ENCODE measurements at places on chromosomes 1 and 21. TPM values are rescaled to one million over a fixed set of nuclear protein-coding genes. Genes with fewer than 3 reads are reported as not detected.

- H3K27ac ChIP-seq, result peak overlapping the region; percentile 35
- H3K4me1 ChIP-seq, result peaks cover 26% of the 10 kb centered on the region
- no peaks in the 10 kb centered on the region for H3K36me3 ChIP-seq
- DNase-seq, result peak; percentile 25
Observed at GRCh38 chr1:205229399-205229871, 1.7 kb downstream of the TMCC2 start.

- H3K27me3 ChIP-seq, result no peaks in the 10 kb centered on the region
- no peak for DNase-seq
- no peak overlapping the region for H3K4me3 ChIP-seq
- no peak overlapping the region for H3K27ac ChIP-seq
Observed at GRCh38 chr1:165411396-165411795, 33.5 kb downstream of the RXRG start.

GRCh38 chr1:221511797-221512196, 230.1 kb downstream of the DUSP10 start:
- no peaks in the 10 kb centered on the region for H3K36me3 ChIP-seq
- H3K4me1 ChIP-seq, result no peaks in the 10 kb centered on the region
- no peaks in the 10 kb centered on the region for H3K27me3 ChIP-seq
- no peak overlapping the region for H3K4me3 ChIP-seq
- DNase-seq, result no peak
- no peak overlapping the region for H3K27ac ChIP-seq

Gene TMPRSS2
- total RNA-seq, result not detected

Gene KRTAP19-3
- total RNA-seq, result not detected

Gene PLPPR5
- total RNA-seq, result not detected

DNA sequence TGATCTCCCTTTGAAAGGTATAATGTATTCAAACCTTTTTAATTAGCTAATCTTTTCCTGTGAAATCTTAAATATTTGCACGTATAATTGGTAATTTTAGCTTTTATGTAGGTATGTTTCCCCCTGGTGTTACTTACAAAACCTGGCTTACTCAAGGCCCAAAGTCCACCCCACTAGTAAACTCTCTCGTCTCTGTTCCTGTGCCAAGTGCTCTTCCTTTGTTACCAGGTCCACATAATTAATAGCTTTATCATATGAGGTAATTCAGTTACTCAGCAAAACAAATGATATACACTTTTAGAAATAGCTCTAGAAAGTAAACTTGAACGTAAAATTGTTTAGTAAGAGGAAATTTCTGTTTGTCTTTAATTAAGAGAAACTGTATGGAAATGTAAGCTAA, 36.7 kb downstream of the NFIA start:
- no peaks in the 10 kb centered on the region for H3K27me3 ChIP-seq
- no peaks in the 10 kb centered on the region for H3K36me3 ChIP-seq
- no peak overlapping the region for H3K4me3 ChIP-seq
- no peak for DNase-seq
- H3K27ac ChIP-seq, result no peak overlapping the region
